ENCODE measurements at places on chromosomes 7 and 10. TPM values are rescaled to one million over a fixed set of nuclear protein-coding genes. Genes with fewer than 3 reads are reported as not detected.

The LRWD1 gene
- 15.2 TPM for total RNA-seq

The ANKRD22 gene
- not detected for total RNA-seq

The PKD2L1 gene
- total RNA-seq = not detected

The NACAD gene
- 0.47 TPM for total RNA-seq

The CCDC126 gene
- 9.4 TPM for total RNA-seq

The MET gene
- 16.9 TPM for total RNA-seq

The SLC13A4 gene
- total RNA-seq = 0.08 TPM

The P4HA1 gene
- 253 TPM for total RNA-seq

The MYL10 gene
- total RNA-seq = not detected

The ZNF438 gene
- 1.8 TPM for total RNA-seq

The IGF2BP3 gene
- 40.6 TPM for total RNA-seq

The IFIT1B gene
- total RNA-seq = not detected

The ANKRD1 gene
- 1.5 TPM for total RNA-seq

The DNAJC1 gene
- total RNA-seq = 46.5 TPM

The SORCS1 gene
- not detected for total RNA-seq

The PAX4 gene
- total RNA-seq = not detected

The EN2 gene
- total RNA-seq = under 0.01 TPM

The UCMA gene
- not detected for total RNA-seq

The FAM25A gene
- total RNA-seq = not detected

The CAV1 gene
- 153 TPM for total RNA-seq

The PTN gene
- 9.3 TPM for total RNA-seq

The SHH gene
- total RNA-seq = not detected

The SFRP5 gene
- total RNA-seq = 3.9 TPM

The PCBD1 gene
- total RNA-seq = 30.6 TPM

The KCND2 gene
- total RNA-seq = 0.90 TPM

The PTPN20 gene
- 0.47 TPM for total RNA-seq

The ECHS1 gene
- 69.2 TPM for total RNA-seq
